Activated naive CD8-positive, alpha-beta T cell treated with anti-CD3 and anti-CD28 coated beads, Interleukin-2, amount 50 U/mL, for 24 hours (primary cell): ENCODE measurements at places on chromosomes 4 and X.

DNA sequence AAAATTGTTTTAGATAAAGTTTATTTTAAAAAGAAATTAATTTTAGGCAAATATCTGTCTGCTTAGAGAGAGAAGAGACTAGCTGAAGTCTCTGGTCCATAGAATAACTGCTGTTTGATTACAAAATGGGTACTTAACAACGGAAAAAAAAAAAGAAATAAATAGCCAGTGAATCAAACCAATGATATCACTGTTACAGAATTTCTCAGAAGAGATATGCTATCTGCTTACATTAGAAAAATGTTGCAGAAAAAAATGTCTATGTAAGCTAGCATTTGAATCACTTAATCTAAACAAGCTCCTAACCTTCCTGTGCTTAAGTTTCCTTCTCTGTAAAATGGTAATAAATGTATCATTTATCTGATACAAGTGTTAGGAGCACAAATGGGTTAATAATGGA, 189.9 kb downstream of the IL15 start:
- no peak for DNase-seq

DNA sequence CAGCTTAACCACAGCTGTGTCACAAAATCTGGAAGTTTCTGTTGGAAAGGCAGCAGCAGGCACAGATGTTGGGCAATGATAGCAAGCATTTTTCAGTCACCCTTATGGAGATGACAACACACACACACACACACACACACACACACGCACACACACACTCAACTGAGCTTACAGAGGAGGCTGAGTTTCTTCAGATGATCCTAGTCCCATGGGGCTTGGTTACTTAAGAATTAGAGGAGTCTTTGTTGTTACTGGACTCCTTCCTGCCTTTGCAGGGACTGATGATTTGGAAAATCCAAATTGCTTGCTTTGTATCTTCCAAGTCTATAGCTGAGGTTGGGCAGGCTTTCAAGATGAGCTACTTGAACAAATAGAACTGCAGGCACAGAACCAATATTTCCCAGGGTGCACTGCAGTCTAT, 740.1 kb upstream of the PITX2 start:
- DNase-seq: no peak

GRCh38 chr4:11912886-11913285, 484.2 kb upstream of the HS3ST1 start:
- no peak for DNase-seq

- no peak for DNase-seq
These were observed 331.1 kb downstream of the ADGRL3 start for GRCh38 chr4:61531188-61531587.

- peak; percentile 3 for DNase-seq
These were observed 176.8 kb downstream of the LARP7 start for GRCh38 chr4:112813790-112814189.

DNA sequence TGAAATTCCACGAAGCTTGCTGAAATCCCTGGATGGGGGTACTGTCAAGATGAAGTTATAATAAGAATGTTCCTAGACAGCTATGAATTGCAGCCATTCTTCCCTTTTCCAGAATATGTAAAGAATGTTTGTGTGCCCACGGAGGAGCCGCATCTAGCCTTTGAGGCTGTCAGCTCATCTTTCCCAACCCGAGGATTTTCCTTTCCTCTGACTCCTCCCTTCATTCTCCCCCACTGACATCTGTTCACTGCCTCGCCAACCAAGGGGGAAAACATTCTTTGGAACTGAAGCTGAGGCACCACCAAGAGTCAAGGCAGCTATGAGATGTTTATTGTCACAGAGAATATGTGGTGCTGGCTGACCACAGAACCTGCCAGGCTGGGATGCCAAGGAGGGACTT, 8.8 kb downstream of the NHSL2 start:
- DNase-seq: no peak

DNA sequence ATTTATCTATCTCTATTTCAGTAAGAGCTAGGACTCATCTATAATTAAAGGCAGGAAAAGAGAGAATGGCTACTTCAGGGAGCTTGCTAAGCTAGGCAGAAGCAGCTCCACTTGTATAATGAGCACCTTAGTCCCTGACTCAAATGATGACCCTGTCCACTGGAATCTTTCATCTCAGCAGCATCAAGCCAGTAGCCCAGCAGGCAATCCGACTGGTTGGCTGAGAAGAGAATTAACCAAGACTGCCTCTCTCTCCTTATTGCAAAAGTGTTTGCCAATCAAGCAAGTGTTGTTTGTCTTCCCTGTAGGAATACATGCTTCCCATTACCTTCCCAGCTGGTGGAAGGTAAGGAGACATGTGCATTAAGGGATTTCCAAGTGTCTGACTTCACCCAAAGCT, 3.9 kb upstream of the SPOCK3 start:
- DNase-seq: no peak

- DNase-seq: no peak
These were observed 46.5 kb downstream of the EGF start for GRCh38 chr4:109959195-109959594.

DNA sequence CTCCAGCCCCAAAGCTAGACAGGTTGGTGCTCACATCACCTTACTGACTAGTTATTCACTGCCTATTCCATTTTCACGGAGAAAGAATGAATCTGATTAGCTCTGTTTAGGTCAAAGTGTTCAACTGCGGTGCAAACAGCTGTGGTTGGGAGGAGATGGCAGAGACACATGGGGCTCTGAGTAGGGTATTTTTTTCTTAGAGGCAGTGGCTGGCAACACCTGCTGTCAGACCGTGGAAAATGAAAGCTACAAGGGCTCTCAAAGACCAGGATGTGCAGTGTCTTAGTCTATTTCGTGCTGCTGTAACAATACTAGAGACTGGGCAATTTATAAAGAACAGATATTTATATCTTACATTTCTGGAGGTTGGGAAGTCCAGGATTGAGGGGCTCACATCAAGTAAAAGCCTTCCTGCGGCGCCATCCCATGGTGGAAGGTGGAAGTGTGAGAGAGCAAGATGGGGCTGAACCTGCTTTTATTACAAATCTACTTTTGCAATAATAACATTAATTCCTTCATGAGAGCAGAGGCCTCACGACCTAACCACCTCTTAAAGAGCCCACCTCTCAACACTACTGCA, 10.6 kb downstream of the NYX start:
- DNase-seq: no peak

GRCh38 chr4:70634482-70634881, 5.9 kb downstream of the ENAM start:
- no peak for DNase-seq

- no peak for DNase-seq
These were observed 136.7 kb downstream of the PARM1 start for GRCh38 chr4:75069493-75070074.

- DNase-seq: no peak
These were observed 441.7 kb upstream of the CPEB2 start for GRCh38 chr4:14560577-14560976.

DNA sequence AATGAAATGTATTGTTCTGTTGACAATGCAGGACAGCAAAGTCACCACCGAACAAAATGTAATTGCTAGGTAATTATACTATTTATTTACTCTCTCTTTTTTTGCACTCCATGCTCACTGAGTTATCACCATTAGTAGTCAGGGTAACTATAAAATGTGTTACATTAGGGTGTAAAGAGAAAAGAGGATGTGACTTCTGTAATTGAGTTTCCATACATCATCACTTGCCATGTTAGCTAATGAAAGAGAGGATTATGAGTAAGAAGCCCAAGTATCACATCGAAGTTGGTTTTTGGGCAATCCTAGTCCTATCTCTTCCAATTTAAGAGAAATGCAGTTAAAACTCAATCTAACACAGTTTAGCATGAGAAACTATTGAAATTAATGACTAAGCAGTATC, 7.6 kb downstream of the ZXDA start:
- no peak for DNase-seq

- no peak for DNase-seq
These were observed 48.5 kb downstream of the C4orf50 start for GRCh38 chr4:5969777-5970176.

GRCh38 chr4:119010909-119011606, 122.4 kb downstream of the SYNPO2 start:
- no peak for DNase-seq

- no peak for DNase-seq
These were observed 17.0 kb downstream of the GPAT3 start for GRCh38 chr4:83552924-83553323.

GRCh38 chr4:25904748-25905082, 9.3 kb upstream of the SMIM20 start:
- DNase-seq: no peak
